ENCODE measurements at places on chromosomes 5 and 9.

DNA sequence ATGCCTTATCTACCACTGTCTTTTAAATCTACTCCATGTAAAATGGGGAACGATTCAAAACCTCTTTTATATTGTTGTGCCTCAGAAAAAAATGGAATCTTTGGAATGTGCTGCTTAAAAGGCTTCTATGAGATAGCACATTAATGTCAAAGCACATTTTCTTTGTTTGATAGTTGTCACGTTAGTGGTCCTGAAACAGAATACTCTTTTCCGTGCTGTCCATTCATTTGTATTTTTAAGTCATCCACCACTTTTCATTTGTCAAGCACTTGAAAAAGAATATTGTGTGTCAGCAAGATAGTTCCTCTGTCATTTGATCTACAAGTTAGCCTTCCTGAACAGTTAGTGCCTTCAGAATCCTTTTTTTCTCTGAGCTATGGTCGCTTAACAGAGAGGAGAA lies 246.9 kb downstream of the MAST4 start:
- DNase-seq: no peak

DNA sequence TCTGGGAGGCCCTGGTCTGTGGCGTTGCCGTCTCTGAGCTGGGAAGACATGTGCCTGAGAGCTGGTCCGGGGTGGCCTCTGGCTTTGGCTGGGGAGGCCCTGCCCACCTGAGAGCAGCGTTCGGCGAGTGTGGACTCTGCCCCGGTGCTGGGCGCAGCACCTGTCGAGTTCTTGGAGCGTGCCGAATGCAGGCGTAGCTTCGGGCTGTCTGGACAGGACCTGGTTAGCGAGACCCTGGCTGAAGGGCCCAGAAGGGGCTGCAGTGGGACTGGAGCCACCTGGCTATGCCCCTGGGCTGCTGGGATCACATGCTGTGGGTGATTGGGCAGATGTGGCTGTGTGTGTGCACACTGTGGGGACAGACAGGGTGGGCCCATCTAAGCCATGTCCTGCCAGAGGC lies 56.5 kb downstream of the RXRA start:
- DNase-seq: no peak

DNA sequence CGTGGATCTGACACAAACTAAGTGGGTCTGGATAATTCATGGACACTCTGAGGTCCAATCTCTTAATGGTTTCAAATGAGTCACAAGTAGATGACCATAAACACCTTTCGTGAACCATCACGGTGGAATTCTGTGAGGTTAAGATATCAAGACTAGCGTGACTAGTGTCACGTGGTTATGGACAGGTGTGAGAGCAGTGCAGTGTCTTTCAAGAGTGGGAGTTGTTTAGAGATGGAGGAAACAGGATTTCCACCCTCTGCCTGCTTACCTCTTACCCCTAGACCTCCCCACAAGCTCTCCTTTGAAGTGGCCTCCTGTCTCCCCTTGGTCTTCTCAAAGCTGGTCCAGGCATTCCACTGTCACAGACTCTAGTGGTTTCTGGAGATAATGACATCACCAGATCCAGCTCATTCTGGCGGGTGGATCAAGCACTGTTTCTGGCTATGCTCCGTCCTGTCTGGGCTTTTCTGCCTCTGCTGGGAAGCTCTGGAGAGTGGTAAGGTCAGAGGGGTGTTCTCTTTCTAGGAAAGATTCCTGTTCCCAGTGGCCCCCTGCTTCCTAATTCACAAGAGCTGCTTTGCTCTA lies 20.0 kb upstream of the ZNF782 start:
- no peak for DNase-seq

GRCh38 chr9:106420511-106420944 lies 442.4 kb upstream of the ZNF462 start:
- no peak for DNase-seq

DNA sequence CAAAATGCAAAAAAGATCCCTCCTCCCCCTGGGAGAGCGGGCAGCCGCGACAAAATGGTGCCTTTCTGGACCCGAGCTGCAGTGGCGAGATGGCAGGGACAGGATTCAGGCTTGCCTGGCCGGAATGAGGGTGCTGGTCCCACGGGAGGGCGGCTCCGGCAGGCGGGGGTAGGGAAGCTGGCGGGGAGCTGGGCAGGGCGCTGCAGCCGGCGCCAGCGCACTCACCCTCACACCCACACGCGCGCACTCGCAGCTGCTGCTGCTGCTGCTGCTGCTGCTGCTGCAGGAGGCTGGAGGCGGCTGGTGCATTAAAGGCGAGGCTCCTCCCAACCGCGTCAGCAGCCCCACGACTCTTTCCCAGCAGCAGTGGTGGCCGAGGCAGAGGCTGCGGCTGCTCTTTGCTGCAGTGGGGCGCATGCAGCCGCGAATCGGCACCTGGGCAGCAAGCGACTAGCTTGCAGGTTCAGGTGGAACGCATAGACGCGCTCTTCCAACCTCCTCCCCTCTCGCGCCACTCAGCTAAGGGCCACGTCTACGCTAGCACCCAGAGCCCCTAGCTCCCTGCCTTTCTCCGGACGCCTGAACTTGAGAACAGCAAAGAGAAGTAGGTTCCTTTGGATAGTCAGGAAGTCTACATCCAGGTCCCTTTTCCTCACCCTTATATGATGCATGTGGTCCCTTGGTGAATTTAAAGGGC lies at the start of gene PPP2R2B:
PPP2R2B (minus strand) TSS at position 282 of the 697 bp plus-strand sequence.
- DNase-seq: no peak

DNA sequence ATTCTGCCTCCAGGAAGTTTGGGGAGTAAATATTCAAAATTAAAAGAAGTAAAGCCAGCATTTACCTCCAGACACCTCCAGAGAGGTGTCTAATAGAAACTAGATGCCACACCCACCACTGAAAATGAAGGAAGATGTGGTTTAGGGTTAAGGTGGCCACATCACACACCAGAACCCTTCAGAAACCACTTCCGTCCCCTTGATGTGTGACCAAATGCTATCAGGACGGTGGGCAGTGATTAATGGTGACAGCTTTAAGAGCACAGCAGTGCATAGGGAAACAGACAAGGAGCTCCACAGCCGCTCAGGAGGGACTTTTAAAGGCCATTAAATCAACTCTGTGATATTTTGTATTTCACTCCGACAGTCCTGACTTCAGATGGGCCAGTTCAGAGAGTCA lies 295.2 kb downstream of the BRINP1 start:
- DNase-seq: peak; percentile 8

DNA sequence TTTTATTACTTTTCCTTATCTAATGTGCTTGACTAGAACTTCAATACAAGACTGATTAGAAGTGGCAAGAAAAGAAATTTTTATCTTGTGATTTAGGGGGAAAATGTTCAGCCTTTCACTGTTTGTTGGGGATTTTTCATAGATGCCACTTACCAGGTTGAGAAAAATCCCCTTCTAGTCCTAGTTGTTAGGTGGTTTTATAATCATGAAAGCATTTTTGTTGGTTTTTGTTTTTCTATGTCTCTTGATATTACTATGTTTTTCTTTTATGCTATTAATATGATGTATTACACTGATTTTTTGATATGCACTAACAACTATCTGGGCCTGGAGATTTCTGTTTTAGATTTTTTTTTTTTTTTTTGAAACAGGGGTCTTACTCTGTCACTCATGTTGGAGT lies 134.0 kb downstream of the PARP8 start:
- DNase-seq: no peak

GRCh38 chr5:180171568-180172094 lies 37.4 kb downstream of the RASGEF1C start:
- DNase-seq: no peak

GRCh38 chr9:117873664-117874063 lies 169.5 kb downstream of the TLR4 start:
- no peak for DNase-seq

GRCh38 chr9:71822456-71822855 lies 54.1 kb upstream of the CEMIP2 start:
- no peak for DNase-seq

GRCh38 chr5:179375831-179376365 lies 30.6 kb upstream of the ADAMTS2 start:
- no peak for DNase-seq

GRCh38 chr9:82535432-82535998 lies 527.4 kb downstream of the RASEF start:
- DNase-seq: no peak

- DNase-seq: no peak
Measured at GRCh38 chr5:149782018-149782894, 52.1 kb downstream of the PPARGC1B start.

DNA sequence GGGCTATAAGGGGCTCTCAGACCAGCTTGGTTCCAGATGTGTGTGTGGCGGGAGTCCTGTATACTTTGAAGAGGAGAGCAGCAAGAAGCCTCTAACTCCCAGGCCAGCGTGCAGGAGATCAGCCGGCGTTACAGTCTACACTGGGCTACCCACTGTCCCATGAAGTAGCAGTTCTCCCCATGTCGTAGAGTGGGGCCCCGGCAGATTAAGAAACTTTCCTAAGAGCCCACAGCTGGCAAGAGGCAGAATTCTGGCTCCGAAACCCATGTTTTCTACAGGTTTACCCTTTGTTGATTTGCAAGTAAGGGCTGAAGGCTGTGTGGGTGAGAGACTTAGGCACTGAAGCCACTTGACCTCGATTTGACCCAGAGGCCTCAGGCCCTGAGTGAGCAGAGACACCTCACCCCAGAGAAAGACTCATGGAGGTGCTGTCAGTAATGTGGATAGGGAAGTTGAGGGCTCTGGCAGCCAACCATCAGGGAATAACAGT lies 881 bp upstream of the B4GALT1 start:
- peak; percentile 34 for DNase-seq

DNA sequence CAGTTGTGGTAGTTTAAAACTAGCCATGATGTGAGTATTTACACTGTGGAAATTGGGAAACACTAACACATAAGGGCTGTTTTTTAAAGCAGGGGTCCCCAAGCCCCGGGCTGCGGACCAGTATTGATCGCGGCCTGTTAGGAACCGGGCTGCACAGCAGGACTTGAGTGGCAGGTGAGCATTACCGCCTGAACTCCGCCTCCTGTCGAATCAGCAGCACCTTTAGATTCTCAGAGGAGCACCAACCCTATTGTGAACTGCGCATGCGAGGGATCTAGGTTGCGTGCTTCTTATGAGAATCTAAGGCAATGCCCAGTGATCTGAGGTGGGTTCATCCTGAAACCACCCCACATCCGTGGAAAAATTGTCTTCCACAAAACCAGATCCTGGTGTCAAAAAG lies 127.8 kb downstream of the PCSK5 start:
- no peak for DNase-seq

DNA sequence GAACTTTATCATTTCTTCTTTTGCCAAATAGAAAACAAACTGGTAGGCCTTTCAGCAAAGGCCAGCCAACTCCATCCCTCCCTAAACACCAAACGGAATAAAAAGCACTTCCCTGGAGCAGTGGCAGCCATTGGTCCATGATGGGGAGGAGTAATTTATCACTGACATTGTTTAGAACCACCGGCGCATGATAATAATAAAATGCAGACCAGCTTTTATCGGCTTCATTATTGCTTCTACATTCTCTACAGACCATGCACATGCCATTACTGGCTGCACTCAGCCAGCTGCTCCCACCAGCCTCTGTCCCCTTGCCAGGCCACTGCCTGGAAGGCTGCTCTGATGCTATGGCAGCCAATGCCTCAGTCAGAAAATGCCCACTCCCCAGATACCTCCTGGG lies 45.9 kb downstream of the ABCA1 start:
- DNase-seq: no peak

GRCh38 chr5:119678351-119679028 lies 49.1 kb downstream of the FAM170A start:
- DNase-seq: no peak

DNA sequence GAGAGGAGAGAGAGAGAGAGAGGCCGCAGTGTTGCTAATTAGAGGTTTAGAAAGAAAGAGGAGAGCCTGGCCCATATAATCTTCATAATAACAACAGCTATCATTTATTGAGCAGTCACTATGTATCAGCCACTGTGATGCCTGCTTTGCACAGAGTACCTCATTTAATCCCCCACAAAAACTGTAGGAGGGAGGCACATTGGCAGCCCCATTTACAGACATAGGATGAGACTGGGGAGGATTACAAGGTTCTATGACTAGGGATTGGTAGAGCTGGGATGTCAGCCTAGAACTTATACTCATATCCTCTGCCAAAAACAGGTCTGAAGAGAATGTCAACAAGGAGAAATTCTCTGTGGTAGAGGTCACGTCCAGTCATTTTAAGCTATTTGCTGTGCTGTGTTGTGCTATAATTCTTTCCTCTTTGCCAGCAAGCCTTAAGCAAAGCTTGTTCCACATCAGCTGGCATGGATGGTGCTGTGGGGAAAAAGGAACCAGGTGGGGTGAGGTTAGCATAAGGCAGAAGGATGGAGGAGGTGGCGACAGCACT lies 6.7 kb upstream of the GCNT4 start:
- no peak for DNase-seq

GRCh38 chr9:128405077-128405779 lies 15.4 kb upstream of the CERCAM start:
- no peak for DNase-seq

GRCh38 chr5:156541582-156541981 lies 214.6 kb downstream of the SGCD start:
- no peak for DNase-seq

DNA sequence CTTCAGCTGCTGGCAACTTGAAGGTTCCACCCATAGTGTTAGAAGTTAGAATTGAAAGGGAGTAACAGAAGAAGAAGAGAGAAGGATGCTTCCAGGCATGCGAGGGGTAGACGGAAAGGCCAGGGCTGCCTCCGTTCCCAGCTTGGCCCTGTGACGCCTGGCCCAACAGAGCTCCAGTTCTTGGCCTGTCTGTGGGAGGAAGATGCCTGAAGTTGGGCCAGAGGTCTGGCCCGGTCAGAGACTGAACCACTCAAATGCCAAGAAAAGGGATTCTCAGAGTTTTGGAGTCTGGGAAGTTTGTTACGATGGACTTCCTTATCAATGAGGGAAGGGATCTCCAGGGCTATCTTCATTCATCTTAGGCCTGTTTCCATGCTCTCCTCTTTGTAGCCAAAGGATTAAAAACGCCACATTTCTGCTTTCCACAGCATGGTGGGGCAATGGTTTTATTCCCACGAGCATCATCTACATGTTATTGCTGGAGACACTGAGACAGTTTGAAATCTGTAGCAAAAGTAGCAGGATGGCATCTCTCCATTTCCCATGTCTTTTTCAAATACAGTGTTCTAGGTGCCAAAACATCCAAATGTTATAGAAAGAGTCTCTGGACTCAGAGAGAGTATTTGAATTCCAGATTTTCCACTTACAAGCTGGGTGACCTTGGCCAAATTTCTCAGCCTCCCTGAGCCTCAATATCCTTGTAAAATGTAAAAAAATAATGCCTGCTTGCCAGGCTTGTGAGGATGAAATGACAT lies 65.4 kb upstream of the ANKRD55 start:
- DNase-seq: no peak

DNA sequence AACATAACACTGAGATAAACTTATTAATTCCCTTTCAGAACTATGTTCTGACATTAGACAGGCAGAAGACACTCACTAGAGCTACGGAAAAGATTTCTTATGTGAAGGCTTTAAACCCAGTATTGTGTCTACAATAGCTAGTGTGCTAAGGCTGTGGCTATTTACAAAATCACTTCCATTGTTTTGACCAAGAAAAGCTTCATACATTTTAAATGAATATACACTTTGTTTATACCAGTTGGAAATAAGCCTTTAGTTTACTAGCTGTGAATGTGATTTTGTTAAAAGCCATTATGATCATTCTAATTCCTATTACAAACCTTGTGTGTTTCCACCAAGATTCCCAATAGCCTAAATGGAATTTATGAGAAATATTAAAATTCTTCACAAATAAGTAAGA lies 83.0 kb downstream of the AGTPBP1 start:
- DNase-seq: no peak

- no peak for DNase-seq
Measured at GRCh38 chr9:127323393-127323792, 58.8 kb downstream of the GARNL3 start.

GRCh38 chr5:170920196-170920595 lies 58.4 kb downstream of the RANBP17 start:
- DNase-seq: no peak

- DNase-seq: no peak
Measured at GRCh38 chr9:100216178-100216787, 117.2 kb downstream of the INVS start.
